ENCODE measurements at places on chromosomes 7 and 10.

GRCh38 chr10:34585422-34586112 is 229.5 kb downstream of the PARD3 start:
- DNase-seq = peak; percentile 9

DNA sequence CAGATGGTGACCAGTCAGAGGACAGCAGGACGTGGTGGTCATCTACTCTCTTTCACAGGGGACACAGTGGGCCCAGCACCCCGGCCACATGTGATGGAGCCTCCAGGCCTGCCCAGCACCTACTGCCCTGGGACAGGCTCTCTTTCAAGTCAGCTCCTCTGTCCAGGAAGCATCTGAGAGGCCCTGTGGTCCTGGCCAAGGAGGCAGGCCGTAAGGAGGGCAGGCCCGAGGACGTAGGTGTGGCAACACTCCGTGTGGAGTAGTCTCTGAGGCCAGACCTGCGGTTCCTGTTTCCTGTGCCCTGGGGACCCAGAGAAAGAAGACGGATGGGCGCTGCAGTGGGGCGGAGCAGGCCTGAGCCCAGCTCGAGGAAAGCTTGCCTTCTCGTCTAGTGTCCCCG is 179.2 kb downstream of the EBF3 start:
- DNase-seq = no peak

DNA sequence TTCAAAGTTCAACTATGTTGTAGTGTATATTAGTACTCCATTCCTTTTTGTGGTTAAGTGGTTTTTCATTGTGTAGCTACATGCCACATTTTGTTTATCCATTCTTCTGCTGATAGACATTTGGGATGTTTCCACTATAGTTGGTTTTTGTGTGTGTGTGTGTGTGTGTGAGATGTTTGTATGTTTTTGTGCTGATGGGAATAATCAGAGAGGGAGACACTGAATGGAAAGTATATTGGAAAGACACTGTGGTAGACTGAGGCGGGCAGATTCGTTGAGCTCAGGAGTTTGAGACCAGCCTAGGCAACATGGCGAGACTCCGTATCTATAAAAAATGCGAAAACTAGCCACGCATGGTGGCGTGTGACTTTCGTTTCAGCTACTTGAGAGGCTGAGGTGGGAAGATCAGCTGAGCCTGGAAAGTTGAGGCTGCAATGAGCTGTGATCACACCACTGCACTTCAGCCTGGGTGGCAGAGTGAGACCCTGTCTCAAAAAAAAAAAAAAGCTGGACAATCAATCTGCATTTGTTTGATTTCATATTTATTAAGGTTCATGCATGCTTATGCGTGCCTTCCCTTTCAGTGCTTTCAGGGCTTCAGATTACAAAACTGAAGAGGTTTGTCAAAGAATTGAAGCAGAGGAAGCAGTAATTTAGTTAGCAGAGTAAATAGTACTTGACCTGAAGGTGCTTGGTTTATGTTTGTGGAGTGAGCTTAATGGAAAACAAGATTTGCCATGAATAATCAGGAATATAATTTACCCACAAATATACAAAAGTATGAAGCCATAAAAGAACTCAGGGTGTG is 14.7 kb downstream of the SEC24C start:
- DNase-seq = no peak

DNA sequence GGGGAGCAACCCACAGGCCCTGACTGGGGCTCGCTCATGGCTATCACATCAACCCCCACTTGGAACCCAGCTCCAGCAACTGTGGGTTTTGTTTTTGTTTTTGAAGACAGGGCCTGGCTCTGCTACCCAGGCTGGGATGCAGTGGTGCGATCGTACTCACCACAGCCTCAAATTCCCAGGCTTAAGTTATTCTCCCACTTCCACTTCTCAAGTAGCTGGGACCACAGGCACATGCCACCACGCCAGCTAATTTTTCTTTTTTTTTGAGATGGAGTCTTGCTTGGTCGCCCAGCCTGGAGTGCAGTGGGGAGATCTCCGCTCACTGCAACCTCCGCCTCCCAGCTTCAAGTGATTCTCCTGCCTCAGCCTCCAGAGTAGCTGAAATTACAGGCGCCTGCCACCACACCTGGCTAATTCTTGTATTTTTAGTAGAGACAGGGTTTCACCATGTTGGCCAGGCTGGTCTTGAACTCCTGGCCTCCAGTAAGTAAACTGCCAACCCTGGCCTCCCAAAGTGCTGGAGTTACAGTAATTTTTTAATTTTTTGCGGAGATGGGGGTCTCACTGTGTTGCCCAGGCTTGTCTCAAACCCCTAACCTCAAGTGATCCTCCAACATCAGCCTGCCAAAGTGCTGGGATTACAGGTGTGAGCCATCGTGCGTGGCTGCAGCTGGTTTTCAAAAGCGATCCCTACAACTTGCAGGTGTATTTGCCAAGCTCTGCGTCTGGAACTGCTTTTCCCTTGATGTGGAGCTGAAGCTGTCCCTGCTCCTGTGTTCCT is 228.7 kb downstream of the SKIDA1 start:
- DNase-seq = no peak

DNA sequence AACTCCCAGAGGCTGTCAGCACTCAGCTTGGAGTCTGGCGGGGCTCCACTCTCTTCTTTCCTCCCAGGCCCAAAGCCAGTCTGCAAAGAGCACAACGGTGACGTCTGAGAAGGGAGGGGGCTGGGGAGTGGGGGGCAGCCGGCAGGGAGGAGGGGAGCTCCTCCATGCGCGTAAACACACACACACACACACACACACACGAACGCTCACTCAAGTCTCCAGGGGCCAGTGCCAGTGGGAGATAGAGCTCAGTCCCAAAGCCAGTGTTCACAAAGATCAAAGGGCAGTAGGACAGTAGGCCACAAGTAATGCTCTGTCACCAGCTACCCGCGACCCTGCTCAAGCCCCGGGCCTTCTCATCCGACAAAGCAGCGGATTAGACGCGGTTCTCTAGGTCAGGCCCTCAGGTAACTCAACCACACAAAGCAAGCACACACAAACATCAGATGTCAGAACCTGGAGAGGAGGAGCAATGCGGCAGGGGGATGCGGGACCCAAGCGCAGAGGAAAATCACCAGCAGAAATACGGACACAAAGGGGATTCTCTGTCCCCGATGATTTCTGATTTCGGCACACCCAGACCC is 19.9 kb downstream of the TCAF1 start:
- peak; percentile 62 for DNase-seq

DNA sequence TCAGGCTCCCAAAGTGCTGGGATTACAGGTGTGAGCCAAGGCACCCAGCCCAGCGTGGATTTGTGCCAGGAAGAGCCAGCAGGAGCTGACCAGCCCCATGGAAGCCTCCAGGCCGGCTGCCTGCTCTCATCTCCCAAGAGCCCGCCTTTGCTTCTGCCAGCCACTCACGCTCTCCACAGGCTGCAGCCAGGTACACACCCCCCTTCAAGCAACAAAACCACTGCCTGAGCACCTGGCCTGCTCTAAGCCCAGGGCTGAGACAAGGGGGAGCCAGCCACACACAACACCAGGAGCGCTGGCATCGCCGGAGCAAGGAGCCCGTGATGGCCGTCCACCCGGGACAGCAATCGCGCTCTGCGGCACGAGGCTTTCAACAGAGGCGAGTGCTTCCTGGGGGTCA is 34.5 kb downstream of the MAD1L1 start:
- DNase-seq = no peak

- DNase-seq = no peak
Observed at GRCh38 chr10:12513003-12513365, 163.6 kb downstream of the CAMK1D start.

GRCh38 chr7:93011351-93012294 is 106.2 kb downstream of the SAMD9 start:
- peak; percentile 98 for DNase-seq

GRCh38 chr10:60413306-60414012 is 23.8 kb upstream of the ANK3 start:
- no peak for DNase-seq

DNA sequence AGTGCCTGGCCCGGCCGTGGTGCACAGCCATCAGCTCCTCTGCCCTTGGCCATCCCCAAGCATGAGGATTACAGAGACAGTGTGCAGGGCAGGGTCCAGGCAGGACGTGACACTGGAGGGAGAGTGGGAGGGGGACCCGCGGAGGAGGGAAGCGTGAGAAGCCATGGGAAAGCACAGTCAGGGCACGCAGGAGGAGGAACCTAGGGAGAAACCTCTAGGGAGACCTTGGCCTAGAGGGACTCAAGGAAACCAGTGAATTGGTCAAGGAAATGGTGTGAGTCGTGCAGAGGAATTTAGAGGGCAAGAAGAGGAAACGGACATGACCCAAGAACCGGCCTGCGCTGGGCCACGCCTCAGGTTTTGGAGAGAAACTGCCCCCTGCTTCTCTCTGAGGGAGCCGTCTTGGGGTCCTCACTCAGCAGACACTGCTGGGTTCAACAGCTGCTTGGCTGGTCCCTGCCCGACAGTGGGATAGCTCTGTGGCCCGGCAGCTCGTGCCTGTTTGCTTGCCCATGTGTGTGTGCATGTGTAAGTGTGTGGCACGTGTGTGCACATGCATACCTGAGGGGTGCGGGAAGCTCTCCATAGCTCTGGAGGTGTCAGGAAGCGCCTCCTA is 3.2 kb downstream of the OPN4 start:
- DNase-seq = no peak

- DNase-seq = no peak
Observed at GRCh38 chr7:151813445-151813844, 63.5 kb downstream of the PRKAG2 start.

GRCh38 chr10:129614341-129614740 is 147.3 kb downstream of the MGMT start:
- no peak for DNase-seq

- no peak for DNase-seq
Observed at GRCh38 chr10:35768011-35768410, 125.9 kb upstream of the FZD8 start.

DNA sequence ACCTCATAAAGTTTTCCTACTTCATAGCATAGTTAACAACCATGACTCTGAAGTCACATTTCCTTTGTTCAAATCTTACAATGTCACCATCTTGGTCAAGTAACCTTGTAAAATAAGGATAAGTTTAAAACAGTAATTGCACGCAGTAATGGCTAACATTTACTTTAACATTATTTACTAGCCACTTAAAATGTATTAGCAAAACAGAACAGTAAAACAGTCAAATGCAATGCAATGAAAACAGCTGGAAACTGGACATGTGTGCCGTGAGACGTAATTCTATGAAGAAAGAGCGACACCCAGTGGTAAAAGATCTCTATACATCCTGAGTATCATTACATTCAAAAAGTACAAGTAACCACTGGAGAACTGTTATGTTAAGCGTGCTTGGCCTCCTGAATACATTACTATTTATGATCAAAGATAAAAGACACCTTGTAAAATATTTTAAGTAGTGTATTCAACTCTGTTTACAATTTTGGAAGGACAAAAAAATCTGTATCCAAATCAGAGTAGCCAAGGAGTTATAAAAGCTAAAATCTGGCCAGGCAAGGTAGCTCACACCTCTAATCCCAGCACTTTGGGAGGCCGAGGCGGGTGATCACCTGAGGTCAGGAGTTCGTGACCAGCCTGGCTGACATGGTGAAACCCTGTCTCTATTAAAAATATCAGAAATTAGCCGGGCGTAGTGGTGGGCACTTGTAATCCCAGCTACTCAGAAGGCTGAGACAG is 27.2 kb downstream of the ATE1 start:
- peak; percentile 59 for DNase-seq

GRCh38 chr7:1386623-1387220 is 72.5 kb downstream of the MICALL2 start:
- no peak for DNase-seq

DNA sequence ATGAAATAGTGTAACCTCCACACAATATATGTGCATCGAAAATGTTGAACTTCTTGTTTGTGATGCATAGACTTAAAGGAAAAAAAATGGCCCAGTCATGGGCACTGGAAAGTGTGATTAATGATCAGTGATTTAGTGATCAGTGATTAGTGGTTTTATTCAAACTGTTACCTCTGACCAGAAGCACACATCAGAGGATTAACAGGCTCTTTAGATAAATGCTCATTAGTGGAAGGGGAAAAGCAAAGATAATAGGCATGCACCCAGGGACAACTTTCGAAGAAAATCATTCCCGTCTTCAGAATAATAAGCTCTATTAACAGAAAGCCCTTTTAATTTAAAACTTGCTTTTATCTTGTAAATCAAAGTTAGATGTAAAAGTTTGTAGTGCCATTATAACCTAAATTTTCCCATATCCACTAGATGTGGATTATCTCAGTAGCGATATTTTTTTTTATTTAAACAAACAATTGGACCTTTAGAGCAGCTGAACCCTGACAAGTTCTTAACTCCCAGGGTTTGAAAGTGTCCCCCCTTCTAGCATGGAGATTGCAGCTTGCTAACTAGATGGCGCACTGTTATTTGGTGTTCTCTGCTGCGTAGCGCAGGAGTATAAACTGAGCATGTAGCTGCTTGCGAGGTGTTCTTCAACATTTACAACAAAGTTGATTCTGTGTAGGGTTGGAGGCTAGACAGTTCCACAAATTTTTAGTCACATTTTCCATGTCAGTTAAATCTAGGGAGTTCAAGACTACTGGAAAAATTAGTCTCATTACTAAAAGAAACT is at the start of gene CREB5:
Gene CREB5, plus strand, starts transcription at position 643 of the 787 bp plus-strand sequence. CDS start 397 bp downstream, outside the sequence.
- peak; percentile 46 for DNase-seq

- DNase-seq = no peak
Observed at GRCh38 chr10:21159669-21160068, 262.6 kb upstream of the NEBL start.

DNA sequence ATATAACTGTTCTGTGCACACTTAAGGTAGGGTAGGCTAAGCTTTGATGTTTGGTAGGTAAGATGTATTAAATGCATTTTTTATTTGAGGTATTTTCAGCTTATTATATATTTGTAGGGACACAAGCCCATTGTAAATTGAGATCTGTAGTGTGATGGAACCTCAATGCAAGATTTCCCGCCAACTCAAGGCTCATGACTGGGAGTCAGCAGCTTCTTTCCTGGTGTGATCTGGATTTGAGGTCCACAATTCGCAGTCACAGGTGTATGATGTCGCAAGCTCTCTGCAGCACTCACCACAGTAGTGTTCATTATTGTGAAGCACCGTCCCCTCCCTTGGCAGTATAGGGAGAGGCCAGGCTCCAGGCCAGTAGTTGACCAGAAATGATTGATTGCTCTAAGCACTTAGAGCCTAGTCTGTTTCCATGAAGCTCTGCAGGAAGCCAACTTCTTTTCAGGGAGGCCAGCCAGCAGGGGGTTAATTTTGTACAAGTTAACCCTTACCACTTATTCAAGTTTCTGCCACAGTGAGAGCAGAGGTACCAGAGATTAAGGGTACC is 54.9 kb downstream of the SEM1 start:
- DNase-seq = no peak

- DNase-seq = no peak
Observed at GRCh38 chr7:83786858-83787257, 137.9 kb upstream of the SEMA3E start.

DNA sequence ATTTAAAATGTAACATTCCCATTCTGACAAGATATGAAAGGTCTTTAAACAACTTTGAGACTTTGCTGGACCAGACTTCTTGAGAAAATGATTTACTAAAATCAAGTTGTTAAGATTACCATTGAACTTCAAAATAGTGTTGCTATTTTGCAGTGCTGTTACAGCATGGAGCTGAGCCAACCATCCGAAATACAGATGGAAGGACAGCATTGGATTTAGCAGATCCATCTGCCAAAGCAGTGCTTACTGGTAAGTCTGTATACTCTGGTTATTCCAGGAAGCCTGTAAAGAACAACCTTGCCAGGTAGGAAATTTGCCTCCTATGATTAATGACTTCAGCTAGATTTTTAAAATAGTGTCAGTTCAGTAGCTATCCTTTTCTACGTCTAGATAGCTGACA is 18.8 kb downstream of the TNKS2 start:
- no peak for DNase-seq

- DNase-seq = no peak
Observed at GRCh38 chr10:70444744-70445143, 3.3 kb upstream of the NODAL start.

- DNase-seq = no peak
Observed at GRCh38 chr7:129317450-129317849, 92.6 kb downstream of the AHCYL2 start.

- peak; percentile 59 for DNase-seq
Observed at GRCh38 chr10:109430043-109430760, 493.1 kb downstream of the XPNPEP1 start.
